Aorta (tissue), 5 donors: ENCODE measurements at places on chromosomes 11 and 22. TPM values are rescaled to one million over a fixed set of nuclear protein-coding genes. Genes with fewer than 3 reads are reported as not detected.

The TOB2 gene
- 47.7 TPM for total RNA-seq

The PGA5 gene
- total RNA-seq = 1.0 TPM

The C22orf31 gene
- not detected for total RNA-seq

The RAB6A gene
- 144 TPM for total RNA-seq

The RGL4 gene
- total RNA-seq = 1.2 TPM

The MMP8 gene
- 0.42 TPM for total RNA-seq

The DDIAS gene
- total RNA-seq = 3.1 TPM

The ZNF280A gene
- not detected for total RNA-seq

The ANGPTL5 gene
- total RNA-seq = 1.3 TPM

The FAM180B gene
- total RNA-seq = 4.8 TPM

The KREMEN1 gene
- 13.4 TPM for total RNA-seq

The TNNI2 gene
- total RNA-seq = 0.81 TPM

The TREH gene
- total RNA-seq = not detected

The INPP5J gene
- 3.3 TPM for total RNA-seq

The NUP160 gene
- total RNA-seq = 27.5 TPM

The GGT1 gene
- total RNA-seq = 4.0 TPM

The TRIM51 gene
- not detected for total RNA-seq

The GTSE1 gene
- total RNA-seq = 0.55 TPM

The NRIP3 gene
- total RNA-seq = 1.9 TPM

The TCN1 gene
- total RNA-seq = not detected

The SBF1 gene
- total RNA-seq = 77.9 TPM
